ENCODE measurements at places on chromosomes 11 and 22.

DNA sequence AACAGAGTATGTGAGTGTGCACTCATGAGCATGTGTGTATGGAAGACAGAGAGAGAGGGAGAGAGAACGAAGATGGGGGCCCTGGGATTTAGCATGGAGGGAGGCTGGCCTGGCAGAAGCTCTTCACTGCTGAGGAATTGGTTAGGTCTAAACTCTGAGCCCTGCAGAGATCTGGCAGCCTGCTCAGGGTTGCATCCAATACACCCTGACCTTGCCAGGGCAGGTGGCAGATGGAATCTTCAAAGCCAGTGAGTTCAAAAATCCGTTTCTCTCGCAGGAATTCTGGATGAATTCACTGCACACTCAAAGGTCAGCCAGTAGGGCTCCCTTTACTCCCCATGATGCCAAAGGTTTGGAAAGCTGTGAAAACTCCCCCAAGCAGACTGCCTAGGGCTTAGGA lies 61.4 kb upstream of the OLFML1 start:
- DNase-seq, result no peak

DNA sequence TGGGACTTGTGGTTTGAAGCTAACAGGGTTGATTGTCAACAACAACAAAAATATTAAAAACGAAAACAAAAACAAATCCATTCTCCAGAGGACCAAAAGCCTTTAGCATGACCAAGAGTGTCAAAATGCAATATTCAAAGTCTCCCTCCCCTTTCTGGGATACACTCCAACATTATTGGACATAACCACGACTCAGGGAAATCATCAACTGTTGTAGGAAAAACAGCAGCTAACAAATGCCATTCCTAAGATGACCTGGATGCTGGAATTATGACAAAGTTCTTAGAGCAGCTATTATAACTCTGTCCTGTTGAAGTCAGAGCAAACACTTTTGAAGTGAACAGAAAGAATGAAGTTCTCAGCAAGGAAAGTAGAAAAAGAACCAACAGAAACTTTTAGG lies 143.0 kb downstream of the TMEM135 start:
- DNase-seq, result no peak

- no peak for DNase-seq
These were observed 24.4 kb downstream of the QSER1 start for GRCh38 chr11:32916994-32917393.

DNA sequence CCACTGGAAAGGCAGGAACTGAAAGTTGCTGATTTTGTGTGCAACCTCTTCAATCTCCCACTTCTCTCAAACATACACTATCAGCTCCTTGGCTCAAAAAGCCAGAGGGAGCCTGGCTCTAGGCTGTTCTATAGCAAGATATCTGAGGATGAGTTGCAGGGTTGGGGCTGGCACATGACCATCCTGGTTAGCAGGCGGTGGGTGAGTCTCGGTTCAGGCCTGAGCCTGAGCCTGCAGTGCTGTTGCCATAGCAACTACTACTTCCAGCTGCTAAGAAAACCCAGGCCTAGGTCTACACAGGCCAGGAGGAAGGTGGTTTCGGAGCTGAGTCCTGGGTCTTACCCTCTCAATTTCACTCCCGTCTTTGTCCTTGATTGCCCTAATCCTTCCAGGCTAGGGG lies 39.0 kb downstream of the CWC15 start:
- DNase-seq, result peak; percentile 50

DNA sequence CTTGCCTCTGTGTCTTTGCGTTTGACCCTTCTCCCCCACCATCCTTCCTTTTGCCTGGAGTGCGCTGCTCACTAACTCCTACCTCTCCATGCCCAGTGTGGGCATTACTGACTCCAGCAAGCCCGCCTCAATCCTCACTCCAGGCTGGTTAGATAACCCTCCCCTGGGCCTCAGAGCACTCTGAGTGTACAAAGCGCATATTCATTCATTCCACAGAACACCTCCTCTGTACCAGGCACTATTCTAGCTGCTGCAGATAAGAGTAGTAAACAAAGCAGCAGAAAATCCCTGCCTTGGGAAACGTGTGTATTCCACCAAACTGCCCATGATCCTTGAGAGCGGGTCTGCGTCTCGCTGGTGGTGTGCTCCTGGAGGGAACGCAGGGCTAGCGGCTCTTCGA lies 3.2 kb downstream of the SLC22A8 start:
- no peak for DNase-seq

DNA sequence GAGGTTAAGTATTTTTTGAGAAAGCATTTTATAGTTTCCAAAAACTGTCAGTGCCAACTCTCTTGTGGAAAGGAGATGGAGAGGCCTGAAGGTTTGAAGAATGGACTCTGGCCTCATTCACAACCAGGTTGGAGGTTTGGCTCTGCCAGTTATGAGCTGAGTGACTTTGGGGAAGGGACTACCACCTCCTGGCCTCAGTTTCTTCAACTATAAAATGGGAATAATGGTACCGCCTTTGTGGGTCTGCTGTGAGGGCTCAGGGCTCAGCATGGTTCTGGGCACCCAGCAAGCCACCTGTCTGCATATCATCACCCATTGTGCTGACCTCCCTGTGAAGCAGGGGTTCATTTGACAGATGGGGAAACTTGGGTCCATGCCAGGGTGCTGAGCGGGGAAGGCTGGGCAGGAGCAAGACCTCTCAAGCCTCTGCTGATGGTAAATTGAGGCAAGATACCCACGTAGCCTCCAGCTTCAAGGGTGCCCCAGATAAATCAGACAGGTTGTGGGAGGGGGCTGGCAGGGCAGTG lies 3.5 kb upstream of the LIF start:
- DNase-seq, result no peak

GRCh38 chr11:64558869-64559268 lies 32.2 kb upstream of the SLC22A12 start:
- DNase-seq, result no peak

DNA sequence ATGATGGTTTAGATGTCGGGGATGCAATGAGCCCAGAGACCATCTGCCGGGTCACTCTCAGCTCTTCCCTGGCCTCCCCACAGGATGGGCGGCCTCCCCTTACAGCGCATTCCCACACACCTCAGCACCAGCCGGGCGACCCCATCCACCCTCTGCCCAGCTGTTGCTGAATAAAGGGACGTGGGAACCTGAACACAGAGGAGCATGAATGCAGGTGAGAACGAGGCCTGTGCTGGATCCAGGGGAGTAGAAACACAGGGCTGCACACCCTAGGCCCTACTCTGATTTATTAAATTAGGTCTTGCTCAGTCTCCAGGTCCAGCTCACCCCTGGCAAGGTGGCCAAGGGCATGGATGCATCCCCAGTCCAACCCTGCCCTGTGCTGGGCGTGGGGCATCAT lies 180.5 kb downstream of the CTTN start:
- DNase-seq, result no peak

GRCh38 chr11:10686311-10686710 lies 7.2 kb downstream of the IRAG1 start:
- DNase-seq, result peak; percentile 57
